ENCODE measurements at places on chromosomes 12 and 14. TPM values are rescaled to one million over a fixed set of nuclear protein-coding genes. Genes with fewer than 3 reads are reported as not detected.

GRCh38 chr12:20269337-20270067, 98.8 kb upstream of the PDE3A start:
- no peak for DNase-seq

SIX6 gene
- not detected for total RNA-seq

LALBA gene
- not detected for total RNA-seq

NELL2 gene
- total RNA-seq: 0.63 TPM

GRCh38 chr12:15193946-15194345, 27.3 kb downstream of the RERG start:
- DNase-seq: no peak

DNA sequence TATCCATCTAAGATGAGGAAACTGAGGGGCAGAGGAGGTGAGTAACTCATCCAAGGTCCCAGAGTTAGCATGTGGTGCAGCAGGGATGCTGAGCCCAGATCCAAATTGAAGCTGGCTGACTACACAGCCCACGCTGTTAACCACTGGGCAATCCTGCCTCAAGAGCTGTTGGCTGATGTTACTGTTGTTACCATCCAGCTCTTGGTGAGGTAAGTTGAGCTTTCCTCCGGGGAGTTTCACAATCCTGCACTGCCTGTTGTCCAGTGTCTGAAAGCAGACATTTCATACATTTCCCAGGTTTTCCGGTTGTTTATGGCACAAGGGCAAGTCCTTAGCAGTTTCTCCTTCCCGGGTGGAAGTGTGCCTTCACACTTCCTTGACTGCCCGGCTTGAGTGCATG, 14.5 kb downstream of the CYP46A1 start:
- no peak for DNase-seq

- no peak for DNase-seq
Observed at GRCh38 chr14:75079521-75079920, 10.1 kb downstream of the ZC2HC1C start.

GRCh38 chr14:56962444-56963080, 152.3 kb upstream of the OTX2 start:
- no peak for DNase-seq

TAS2R19 gene
- total RNA-seq: 8.3 TPM

- no peak for DNase-seq
Observed at GRCh38 chr12:47303207-47303606, 223.4 kb upstream of the AMIGO2 start.

DNA sequence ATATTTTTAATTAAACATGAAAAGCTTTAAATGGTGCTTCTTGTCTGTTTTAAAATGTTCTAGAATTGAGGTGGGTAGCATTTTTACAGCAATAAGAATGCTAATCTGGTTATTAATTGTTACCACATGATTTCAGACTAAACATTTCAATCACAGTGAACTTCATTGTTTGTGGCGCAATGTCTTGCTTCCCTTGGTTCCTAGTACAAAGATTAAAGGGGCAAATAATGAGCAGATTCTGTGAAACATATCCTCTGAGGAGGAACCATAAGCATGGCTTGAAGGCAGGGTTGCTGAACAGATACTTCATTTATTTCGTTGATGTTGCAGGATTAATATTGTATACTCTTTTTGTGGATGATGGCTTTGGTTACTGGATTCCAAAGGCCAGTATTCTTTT, 162.1 kb downstream of the FUT8 start:
- DNase-seq: no peak

DNA sequence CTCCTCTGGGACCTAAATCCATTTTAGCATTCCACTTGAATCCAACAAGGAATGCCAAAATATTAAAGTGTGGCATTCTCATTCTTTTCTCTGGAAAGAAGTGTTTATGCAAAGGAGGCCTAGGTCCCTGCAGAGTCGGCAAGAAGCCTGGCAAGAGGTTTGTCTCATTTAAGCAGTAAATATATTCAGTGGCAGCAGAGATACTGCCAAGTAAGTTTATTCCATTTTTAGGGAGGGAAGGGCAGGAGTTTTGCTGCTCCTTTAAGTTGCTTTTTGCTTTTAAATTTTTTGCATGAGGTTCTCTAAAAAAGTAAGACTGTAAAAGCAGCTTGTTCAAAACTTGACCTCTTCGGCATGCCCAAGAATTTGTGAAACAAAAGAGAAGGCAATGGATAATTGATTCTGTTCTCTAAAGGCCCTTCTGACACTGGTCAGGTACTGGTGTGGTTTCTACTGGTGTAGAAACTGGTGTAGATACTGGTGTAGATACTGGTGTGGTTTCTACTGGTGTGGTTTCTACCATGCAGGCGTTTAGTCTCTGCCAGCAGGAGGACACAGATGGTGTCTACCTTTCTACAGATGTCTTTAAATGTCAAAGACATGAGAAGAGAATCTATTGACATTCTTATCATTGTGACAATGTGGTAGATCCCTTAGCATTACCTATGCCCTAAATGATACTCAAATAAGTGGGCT, 107.3 kb downstream of the SAMD4A start:
- no peak for DNase-seq

TTC8 gene
- total RNA-seq: 20.8 TPM

DNA sequence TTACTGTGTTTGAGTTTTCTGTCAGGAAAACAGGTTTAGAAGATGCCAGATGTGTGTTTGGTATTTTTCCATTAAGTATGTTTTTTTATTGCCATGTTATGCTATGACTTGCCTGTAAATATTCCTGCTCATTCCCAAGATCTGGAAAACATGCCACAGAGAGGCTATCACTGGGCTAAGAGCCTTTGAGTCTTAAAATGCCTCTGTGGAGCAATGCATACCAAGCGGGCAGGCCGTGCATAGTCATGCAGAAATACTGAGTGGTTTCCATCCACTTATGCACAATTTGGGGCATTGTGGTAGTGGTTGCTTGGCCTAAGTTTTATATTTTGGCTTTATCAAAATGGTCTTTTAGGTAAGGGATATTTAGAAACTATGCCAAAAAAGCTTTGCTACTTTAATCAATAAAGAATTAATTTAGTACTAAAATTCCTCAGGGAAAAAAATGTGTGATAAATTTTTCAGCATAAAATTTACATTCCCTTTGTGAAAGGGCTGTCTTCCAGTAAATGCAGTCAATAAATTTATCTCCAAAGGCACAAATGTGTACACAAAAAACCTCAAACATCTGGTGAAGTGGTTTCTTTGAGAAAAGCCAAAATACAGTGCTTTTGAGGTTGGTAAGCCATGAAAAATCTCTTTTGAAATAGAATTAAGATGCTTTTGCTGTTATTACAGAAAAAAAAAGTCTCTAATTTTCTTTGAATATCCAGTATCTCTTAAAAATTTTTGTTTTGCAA, 341.3 kb upstream of the FBXO33 start:
- no peak for DNase-seq

CLEC4C gene
- not detected for total RNA-seq

PLEKHG7 gene
- not detected for total RNA-seq

EEF1AKMT3 gene
- 9.7 TPM for total RNA-seq

DNA sequence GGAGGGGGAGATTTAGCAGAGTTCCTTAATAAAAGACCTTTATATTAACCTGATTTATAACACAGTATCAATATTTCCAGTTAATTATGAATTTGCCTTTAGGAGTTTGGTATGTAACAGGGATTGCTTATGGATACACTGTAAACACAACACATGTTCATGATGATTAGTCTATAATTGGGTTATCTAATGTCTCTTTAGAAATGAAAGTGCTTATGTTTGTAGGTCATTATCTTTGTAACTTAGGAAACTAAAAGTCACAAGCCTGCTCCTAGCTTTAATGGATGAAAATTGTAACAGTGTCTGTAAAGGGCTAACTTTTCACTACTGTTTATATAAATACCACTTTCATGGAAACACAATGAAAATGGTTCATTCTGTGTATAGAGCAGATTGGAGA, 9.4 kb downstream of the PDE3A start:
- DNase-seq: no peak

PRICKLE1 gene
- 3.9 TPM for total RNA-seq

DNA sequence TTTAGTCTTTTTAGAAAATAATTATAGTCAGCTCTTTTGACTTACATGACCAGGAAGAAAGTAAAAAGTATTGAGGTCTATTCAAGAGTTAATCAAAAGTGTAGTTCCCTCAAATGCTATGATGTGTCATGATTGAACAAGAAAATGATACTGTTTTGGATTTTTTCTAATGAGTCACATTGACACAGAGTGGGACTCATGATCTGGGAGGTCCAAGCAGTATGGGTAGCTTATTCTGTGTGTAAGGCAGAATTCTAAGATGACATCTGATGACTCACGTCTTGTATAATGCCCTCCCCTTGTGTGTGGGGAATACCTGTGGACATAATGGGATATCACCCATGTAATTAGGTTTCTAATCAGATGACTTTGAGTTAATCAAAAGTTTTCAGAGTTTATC, 178.1 kb upstream of the DDHD1 start:
- DNase-seq: no peak

GRCh38 chr14:21408147-21408546, 24.3 kb upstream of the SUPT16H start:
- DNase-seq: no peak

DNA sequence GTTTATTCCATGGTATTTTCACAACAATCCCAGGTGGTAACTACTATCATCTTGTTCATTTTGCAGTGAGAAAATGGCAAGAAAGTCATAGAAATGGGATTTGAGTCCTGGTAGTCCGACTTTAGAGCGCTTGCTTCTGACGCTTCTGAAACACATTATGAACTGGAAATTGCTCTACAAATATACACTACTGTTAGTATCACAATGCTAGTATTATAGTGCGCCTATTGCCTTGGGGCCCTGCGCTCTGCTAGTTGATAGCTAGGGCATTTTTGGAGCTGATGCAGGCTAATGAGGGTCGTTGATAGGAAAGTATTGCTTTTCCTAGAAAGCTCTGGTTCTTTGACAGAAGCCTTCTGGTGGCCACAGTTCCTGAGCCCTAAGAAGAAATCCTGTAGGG, 61.0 kb downstream of the ETV6 start:
- DNase-seq: no peak

DNA sequence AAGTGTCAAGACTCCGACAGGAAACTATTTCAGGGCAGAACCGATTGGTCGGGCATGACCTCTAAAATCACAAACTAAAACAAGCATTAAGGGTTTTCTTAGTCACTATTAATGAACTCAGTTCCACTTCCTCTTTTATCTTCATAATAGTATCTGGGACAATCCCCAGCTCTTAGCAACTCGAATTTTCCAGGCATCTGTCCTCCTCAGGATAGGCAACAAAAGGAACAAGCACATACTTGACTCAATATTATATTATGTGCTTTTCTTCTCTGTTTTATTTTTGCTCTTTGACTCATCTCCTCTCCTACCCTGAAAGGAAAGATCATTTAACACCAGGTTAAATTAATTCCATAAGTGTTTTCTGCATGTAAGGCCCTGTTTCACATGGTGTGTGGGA, 638.3 kb upstream of the TBX3 start:
- DNase-seq: no peak

- no peak for DNase-seq
Observed at GRCh38 chr14:60565211-60565610, 56.3 kb downstream of the SIX6 start.

GRCh38 chr12:15044471-15044870, 71.6 kb downstream of the PDE6H start:
- no peak for DNase-seq

- no peak for DNase-seq
Observed at GRCh38 chr14:51419685-51420084, 179.6 kb downstream of the TMX1 start.

TC2N gene
- total RNA-seq: 172 TPM

- no peak for DNase-seq
Observed at GRCh38 chr12:75984577-75985182, 46.9 kb downstream of the PHLDA1 start.

DNA sequence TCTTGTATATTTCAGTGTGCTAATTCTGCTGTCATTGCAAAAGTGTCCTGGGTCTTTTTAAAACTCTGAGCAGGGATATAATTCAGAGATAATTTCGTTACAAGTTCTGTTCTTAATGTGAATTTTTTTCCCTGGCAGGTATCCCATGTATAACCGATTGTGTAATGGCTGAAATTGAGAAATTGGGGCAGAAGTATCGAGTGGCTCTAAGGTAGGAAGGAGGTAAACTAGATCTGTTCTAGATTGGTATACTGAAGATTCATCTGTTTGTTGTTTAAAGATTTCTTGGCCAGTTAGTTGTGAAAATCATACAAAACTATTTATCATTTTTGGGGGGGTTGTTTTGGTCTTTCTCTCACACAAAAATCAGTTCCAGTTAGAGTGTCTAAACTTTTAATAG, 10.2 kb downstream of the FCF1 start:
- DNase-seq: no peak

PPP1R36 gene
- not detected for total RNA-seq

GRCh38 chr14:65137648-65138307, 35.5 kb upstream of the MAX start:
- no peak for DNase-seq

DNA sequence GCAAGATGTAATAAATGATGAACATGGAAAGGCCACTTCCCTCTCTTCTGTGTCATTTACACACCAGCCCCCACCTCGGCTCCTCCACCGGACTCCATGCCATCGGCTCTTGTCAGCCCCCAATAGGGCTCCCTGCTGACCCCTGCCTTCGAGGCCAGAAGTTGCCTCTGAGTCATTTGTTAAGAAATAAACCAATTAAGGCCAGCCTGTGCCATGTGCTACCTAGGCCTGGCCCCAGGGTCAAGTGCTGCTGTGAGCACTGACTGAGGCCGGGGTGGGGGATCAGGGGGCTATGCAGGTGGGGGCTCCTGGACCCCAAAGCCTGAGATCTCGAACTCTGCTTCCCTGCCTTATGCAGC, 53.2 kb downstream of the TESC start:
- DNase-seq: no peak

NPFF gene
- not detected for total RNA-seq

- no peak for DNase-seq
Observed at GRCh38 chr14:23359722-23360447, 5.1 kb downstream of the EFS start.

GRCh38 chr12:1639538-1639937, 10.5 kb downstream of the WNT5B start:
- no peak for DNase-seq

GRCh38 chr12:74401966-74402365, 135.7 kb upstream of the ATXN7L3B start:
- no peak for DNase-seq

FCF1 gene
- total RNA-seq: 32.5 TPM

- no peak for DNase-seq
Observed at GRCh38 chr14:23538785-23539184, 12.8 kb downstream of the ZFHX2 start.

- DNase-seq: no peak
Observed at GRCh38 chr14:105363847-105364708, 34.3 kb upstream of the TEX22 start.

- DNase-seq: no peak
Observed at GRCh38 chr12:52769354-52769753, 7.8 kb downstream of the KRT76 start.

RFX4 gene
- not detected for total RNA-seq

ANO4 gene
- total RNA-seq: not detected

- DNase-seq: no peak
Observed at GRCh38 chr12:132481771-132482745, 7.9 kb upstream of the FBRSL1 start.

MORN3 gene
- not detected for total RNA-seq

Data from thoracic aorta (tissue), 2 donors.